Prostate gland (tissue), 2 donors: ENCODE measurements at places on chromosomes 4 and X. TPM values are rescaled to one million over a fixed set of nuclear protein-coding genes. Genes with fewer than 3 reads are reported as not detected.
A peak's percentile ranks its signal among the peaks of the same experiment; 100 is the strongest.

- no peaks in the 10 kb centered on the region for H3K27me3 ChIP-seq
- H3K36me3 ChIP-seq: no peaks in the 10 kb centered on the region
- H3K4me3 ChIP-seq: no peak overlapping the region
- no peak for DNase-seq
Measured at GRCh38 chr4:165209796-165210195, 2.4 kb downstream of the KLHL2 start.

- H3K27ac ChIP-seq: no peak overlapping the region
- H3K27me3 ChIP-seq: no peaks in the 10 kb centered on the region
- H3K4me1 ChIP-seq: no peaks in the 10 kb centered on the region
- H3K36me3 ChIP-seq: peaks cover 3% of the 10 kb centered on the region
- no peak for DNase-seq
- no peak overlapping the region for H3K4me3 ChIP-seq
Measured at GRCh38 chr4:3205995-3206394, 43.0 kb upstream of the MSANTD1 start.

DNA sequence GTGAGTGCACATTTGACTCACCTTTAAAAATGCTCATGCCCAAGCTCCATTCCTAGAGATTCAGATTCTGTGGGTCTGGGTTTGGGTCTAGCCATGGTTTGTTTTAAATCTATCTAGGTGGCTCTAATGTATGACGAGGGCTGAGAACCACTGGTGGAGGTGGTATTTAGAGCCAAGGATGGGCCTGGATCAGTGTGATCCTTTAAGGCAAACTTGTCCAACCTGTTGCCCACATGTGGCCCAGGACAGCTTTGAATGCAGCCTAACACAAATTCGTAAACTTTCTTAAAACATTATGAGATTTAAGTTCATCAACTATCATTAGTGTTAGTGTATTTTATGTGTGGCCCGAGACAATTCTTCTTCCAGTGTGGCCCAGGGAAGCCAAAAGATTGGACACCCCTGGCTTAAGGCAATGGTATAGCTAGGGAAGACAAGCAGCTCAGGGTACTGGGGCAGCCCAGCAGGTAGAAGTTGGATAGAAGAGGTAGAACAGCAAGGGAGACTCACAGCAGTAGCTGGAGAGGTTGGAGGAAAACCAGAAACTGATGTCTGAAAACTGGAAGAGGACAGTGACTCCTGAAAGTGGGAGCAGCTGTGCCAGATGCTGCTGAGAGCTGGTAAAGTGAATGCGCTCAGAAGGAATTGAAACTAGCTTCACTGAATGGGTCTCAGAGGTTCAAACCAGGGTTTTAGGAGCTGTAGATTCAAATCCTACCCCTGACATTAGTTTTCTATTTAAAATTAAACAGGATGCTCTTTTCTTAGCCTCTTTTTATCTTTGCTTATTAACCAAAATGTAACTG is 18.2 kb downstream of the ADD1 start:
- no peaks in the 10 kb centered on the region for H3K27me3 ChIP-seq
- no peak for DNase-seq
- peak overlapping the region; percentile 46 for H3K27ac ChIP-seq
- H3K4me1 ChIP-seq: peaks cover 14% of the 10 kb centered on the region

DNA sequence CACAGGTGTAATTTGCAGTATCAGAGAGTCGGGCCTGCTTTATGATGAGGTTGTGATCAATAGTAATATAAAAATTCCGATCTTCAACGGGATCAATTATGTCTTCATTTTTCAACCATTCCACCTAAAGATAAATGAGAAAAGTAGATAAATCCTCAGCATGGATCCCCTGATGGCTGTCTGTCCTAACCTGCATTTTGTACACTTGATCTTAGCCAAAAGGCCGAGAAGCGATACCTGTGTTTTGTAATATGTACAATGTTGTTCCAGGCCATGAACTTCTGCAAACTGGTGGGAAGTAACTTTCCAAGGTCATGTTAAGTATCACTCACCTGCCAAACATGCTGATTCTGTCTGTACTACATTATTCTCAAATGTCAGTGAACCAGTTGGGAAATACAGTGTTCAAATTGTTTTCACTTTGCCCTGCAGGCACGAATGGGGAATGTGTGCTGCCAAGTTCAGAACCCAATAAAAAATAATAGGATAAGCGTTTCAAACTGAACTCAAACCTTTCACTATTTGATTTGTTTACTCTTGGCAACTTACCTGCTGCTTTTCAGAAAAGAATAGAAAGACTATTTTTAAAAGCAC is 298.1 kb downstream of the UNC5C start:
- peak; percentile 62 for DNase-seq
- H3K4me1 ChIP-seq: peaks cover 4% of the 10 kb centered on the region
- H3K27me3 ChIP-seq: no peaks in the 10 kb centered on the region
- H3K27ac ChIP-seq: no peak overlapping the region

DNA sequence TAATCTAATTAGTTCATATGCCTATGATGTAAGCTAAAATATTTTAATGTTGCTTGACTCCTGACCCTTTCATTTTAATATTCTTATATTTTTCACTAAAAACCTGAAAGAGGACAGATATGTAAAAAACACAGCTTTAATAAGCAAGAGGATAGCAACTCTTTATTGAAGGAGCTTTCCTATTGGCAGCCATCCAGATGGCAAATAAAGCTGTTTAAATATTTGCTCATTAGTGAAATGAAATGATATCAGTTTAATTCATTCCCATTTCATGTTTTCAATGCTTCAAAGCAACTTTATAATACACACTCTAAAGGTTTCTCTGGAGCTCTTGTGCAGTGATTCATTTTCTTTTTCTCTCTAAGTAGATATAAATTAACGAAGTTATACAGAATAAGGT is 473.4 kb downstream of the PCDH7 start:
- H3K27ac ChIP-seq: no peak overlapping the region
- no peak for DNase-seq
- no peaks in the 10 kb centered on the region for H3K4me1 ChIP-seq
- no peaks in the 10 kb centered on the region for H3K36me3 ChIP-seq
- no peaks in the 10 kb centered on the region for H3K27me3 ChIP-seq

DNA sequence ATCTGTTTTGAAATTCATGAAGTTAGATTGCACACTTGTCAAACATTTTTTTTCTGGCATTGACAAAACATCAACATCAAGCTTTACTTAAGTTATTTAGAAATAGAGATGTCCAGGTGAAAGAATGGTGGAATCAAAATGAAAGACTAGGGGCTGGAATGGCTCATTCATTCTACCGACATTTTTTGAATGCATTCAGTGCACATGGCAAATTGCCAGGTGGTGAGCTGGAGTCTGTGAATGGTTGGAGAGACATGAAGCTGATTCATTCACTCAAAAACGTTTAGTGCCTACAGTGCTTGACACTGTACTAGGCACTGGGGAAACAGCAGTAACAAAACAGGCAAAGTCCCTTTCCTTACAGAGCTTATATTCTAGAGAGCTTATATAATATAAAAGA is 292.4 kb downstream of the PPP1R2C start:
- H3K36me3 ChIP-seq: no peaks in the 10 kb centered on the region
- H3K4me1 ChIP-seq: no peaks in the 10 kb centered on the region
- DNase-seq: no peak
- H3K27me3 ChIP-seq: no peaks in the 10 kb centered on the region
- H3K27ac ChIP-seq: no peak overlapping the region

- no peak for DNase-seq
- no peaks in the 10 kb centered on the region for H3K27me3 ChIP-seq
- peak overlapping the region; percentile 33 for H3K4me3 ChIP-seq
- no peak overlapping the region for H3K27ac ChIP-seq
- no peaks in the 10 kb centered on the region for H3K4me1 ChIP-seq
Measured at GRCh38 chr4:41257257-41257901, 651 bp downstream of the UCHL1 start.

The BBS7 gene
- 17.1 TPM for total RNA-seq

The RAB28 gene
- total RNA-seq: 19.7 TPM

The ADGRG2 gene
- total RNA-seq: 5.2 TPM
